ENCODE measurements at places on chromosomes 11 and 22.

DNA sequence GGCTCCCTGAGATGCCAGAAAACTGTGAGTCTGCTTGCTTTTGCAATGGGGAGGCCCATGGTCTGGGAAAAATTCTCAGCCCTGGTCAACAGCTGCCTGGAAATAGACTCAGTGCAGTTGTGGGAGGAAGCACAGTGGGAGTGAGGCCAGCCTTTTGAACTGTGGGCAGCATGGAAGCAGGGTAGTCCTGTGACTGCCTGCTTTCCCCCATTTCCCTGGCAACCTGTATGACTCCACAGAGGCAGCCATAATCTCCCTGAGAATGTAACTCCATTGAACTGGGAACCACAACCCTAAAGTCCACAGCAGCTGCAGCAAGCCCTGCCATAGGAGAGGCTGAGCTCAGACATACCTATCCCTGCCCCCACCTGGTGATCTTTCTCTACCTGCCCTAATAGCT lies 494.6 kb upstream of the FAT3 start:
- no peak for DNase-seq

GRCh38 chr22:44523981-44524759 lies 26.1 kb upstream of the RTL6 start:
- DNase-seq = no peak

GRCh38 chr11:41404109-41404508 lies 55.3 kb downstream of the LRRC4C start:
- no peak for DNase-seq

DNA sequence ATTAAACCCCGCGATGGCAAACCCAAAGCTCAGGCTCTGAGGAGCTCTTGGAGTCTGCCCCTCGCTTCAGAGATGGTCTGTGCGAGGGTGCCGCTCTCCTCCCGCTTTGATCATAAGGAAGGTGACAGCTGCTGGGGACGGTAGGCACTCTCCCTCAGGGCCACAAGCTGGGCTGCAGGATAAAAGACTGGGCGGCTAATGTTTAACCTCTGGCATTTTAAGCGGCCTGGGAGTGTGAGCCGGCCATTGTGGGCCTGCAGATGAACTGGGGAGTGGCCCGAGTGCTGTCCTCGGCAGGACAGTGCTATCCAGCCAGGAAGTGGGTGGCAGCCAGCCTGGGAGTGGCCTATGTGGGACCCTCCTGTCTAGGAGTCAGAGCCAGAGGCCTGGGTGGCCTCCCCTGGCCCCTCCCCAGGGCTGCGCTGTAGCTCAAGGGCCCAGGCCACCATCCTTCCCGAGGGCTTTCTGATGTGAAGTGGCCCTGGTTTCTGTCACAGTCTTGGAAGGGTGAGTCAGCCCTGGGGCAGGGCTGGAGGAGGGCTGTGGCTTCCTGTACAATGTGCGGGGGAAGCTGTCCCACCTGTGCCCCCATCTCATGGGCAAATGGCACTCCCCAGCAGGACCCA lies 58.7 kb upstream of the PRODH start:
- no peak for DNase-seq
